ENCODE measurements at places on chromosomes 3 and 15.

GRCh38 chr3:169591159-169591951 is 72.2 kb downstream of the MECOM start:
- no peak for DNase-seq

- no peak for DNase-seq
Observed at GRCh38 chr15:101149864-101150722, 101.8 kb downstream of the CHSY1 start.

DNA sequence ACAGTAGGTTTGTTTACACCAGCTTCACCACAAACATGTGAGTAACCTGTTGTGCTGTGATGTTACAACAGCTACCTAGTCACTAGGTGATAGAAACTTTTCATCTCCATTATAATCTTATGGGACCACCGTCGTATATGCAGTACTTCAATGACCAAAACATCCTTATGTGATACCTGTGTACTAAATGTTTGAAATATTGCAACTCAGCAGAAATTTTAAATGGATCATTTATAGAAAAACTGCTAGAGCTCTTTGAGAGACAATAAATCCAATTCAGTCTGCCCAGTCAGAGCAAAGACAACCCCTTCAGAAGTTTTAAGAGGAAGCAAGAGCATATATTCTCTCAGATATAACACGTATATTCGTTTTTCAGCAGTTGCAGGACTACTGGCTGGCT is 73.4 kb downstream of the THBS1 start:
- no peak for DNase-seq

DNA sequence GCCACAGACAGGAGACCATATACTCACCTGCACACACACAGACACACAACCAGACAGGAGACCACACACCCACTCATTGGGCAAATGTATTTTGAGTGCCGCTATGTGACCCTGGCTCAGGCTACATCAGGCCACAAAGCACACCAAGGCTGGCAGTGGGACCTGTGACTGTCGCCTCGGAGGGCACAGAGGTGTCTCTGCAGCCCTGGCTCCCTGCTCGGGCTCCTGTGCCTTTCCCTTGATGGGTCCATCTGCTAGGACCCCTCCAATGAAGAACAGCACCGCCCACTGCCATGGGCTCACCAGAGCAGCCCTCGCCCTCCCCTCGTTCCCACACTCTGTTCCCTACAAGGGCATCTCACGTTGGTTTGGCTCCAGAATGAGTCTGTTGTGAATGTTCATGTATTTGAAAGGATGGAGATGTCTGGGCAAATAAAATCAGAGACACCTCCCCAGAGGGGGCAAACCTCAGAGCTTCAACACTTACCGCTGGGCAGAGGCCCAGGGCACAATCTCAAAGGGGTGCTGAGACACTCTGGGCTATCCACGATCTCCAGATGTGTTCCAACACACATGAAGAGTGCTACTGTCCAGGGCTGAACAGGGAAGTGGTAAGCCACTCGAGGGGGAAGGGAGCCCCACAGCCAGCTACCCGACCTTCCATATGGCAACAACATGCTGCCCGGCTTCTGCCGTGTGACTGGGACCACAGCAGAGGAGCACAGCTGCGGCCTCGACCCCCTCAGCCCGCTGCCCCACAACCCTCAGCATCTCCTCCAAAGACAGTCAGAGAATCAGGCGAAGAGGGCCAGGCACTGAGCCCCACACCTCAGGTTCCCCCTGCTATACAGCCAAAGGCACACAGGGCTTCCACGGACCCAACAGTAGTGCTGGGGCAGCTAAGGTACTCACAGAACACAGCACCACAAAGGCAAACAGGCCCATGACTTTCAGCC is 74.9 kb downstream of the OCA2 start:
- no peak for DNase-seq

DNA sequence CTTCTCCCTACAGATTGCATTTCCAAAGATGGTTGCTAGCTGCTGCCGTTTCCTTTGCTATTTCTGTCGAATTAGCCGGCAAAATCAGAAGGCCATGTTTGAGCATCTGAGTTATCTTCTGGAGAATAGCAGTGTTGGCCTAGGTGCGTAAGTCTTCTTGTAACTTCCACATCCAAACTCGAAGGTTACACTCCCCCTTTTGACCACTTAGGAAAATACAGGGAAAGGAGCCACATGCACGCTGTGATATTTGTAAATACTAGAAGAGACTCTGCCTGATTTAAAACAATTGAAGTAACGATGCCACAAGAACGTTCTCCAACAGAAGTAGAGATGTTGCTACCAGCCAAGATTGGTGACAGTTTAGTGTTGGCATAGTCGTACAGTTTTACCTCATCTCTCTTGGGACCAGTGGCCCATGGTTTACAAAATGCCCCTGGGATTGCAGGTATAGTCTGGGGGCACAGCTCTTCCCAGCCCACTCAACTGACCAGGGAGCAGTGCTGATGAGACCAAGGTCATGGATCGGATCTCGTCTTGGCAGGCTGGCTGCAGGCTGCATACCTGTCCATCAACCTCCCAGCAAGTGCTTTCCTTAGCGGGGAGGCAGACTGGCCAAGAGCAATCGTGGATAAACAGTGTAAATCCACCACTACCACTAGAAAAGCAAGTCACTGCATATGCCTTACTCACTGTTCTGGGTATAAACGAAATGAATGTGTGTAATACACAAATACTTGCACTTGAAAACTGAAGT is 268.4 kb upstream of the CHRM5 start:
- no peak for DNase-seq

- DNase-seq, result no peak
Observed at GRCh38 chr3:37538747-37539146, 322.9 kb upstream of the CTDSPL start.

DNA sequence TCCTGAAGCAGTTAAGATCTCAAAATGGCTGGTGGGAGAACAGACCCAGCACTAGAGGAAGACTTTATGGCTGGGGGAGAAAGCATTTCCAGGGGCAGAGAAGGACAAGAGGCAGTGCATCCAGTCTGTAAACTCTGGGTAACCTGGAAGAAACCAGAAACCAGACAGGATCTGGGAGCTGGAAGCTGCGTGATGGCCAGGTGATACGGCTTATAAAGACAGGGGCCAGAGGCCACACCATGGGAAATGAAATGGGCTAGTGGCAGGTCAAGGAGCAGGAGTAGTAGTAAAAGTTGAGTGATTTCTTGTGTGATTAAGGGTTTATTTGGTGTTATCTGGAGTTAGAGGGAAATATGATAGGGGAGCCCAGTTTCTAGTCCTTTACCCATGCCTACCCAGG is 144.7 kb upstream of the ARRDC4 start:
- no peak for DNase-seq

DNA sequence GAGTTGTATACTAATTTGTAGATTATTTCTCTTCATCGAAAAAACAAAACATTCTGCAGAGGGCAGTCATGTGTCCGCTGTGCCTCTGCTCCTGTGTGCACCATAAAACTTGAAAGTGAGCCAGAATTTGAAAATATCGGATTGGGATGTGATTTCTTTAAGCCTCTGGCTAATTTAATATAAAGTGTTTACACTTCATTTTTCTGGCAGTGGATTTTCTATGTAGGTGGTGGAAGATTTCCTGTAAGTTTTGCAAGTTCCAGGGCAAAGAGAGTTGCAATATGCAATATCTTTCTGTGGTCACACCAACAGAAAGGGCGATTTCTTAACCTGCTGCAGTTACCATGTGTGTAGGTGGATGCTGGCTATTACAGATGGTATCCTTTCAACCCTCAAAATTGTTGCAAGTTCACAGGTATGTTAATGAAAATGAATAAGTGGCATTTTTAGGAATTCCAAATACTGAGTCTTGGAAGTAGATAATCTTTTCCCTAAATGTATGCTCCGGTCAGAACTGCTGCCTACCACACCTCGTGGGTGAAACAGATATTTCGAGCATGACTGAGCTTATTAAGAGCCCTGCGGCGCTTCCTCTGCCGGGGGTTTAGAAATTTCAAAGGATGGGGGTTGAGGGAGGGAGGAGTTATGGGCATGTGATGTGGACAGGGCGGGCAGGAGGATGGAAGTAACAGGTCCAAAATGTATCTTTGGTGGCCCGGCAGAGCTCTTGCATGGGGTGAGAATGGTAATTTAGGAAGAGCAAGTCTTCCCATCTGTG is 134.0 kb downstream of the PGPEP1L start:
- no peak for DNase-seq

- DNase-seq, result no peak
Observed at GRCh38 chr3:116563351-116563750, 118.1 kb upstream of the LSAMP start.

DNA sequence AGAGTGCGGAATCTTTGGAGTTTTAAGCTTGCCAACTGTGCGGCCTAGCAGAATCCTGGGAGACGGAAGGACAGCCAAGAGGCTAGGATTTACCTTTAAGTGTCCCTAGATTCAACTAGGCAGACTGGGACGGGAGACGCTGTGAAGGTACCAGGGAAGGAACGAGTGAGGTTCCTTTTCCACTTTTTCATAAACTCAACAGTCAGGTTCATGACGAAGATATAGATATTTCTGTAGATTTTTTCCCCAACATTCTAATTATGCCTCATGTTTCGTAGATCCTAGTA is 564 bp upstream of the GABPB1 start:
- no peak for DNase-seq

DNA sequence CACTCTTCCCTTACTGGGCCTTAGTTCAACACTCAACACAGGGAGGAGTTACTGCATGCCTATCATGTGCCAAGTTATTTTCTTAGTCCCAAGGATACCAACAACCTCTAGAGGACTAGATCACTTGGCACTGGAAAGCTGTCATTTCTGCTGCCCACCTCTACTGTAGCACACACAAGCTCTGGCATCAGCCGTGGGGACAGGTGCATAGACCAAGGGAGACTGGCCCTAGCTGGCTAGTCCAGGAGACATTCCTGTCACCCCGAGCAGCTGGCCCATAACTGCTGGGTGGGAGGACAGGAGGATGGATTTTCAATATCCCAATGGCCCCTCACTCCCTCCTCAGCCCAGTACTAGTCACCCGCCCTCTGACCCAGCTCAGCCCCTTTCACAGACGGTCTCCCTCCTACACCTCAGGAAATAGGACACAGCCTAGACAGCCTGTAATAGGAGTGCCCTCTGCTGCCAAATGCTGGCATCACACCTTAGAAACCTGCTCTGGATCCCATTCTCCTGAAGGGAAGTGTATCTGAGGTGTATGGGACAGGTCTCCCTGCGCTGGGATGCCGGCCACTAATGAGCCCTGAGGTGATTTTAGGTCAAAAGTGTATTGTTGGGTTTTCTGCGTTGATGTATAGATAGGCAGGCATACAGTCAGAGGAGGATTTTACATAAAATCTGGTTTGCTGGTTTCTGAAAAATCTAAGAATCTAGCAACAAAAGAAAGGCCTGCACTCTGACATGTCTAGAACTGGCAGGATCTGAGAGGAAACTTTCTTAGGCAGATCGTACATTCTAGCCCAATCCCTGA is 3.4 kb upstream of the DZIP1L start:
- DNase-seq, result peak; percentile 78

DNA sequence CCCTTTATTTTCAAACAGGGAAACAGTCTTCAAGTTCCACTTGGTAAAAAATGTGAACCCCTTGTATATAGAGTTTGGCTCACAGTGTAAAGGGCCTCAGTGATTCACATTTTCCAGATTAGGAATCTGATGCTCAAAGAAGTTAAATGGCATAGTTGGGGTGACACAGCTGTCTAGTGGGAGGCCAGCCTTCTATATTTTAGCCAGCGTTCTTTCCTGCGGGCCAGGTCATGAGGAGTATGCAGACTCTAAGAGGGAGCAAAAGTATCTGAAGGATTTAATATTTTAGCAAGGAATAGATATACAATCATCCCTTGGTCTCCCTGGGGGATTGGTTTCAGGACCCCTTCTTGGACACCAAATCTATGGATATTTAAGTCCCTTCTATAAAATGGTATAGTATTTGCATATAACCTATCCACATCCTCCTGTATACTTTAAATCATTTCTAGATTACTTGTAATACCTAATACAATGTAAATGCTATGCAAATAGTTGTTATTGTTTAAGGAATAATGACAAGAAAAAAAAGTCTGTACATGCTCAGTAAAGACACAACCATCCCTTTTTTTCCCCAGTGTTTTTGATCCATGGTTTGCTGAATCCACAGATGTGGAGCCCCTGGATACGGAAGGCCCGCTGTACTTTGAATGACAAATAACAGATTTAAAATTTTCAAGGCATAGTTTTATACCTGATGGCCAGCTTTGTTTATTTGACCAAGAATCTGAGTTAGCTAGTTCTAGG is 7.0 kb downstream of the B2M start:
- DNase-seq, result no peak

GRCh38 chr15:54519577-54519976 is 541.3 kb downstream of the UNC13C start:
- DNase-seq, result no peak

Measured in right hindlimb (tissue), 1 donor.